Thyroid gland (tissue), 4 donors: ENCODE measurements at places on chromosomes 11 and 22. TPM values are rescaled to one million over a fixed set of nuclear protein-coding genes. Genes with fewer than 3 reads are reported as not detected.
A peak's percentile ranks its signal among the peaks of the same experiment; 100 is the strongest.

GRCh38 chr11:32121012-32121411 lies 30.1 kb downstream of the RCN1 start:
- no peak for DNase-seq

- no peak for DNase-seq
Measured at GRCh38 chr11:83655976-83656375, 369.8 kb upstream of the CCDC90B start.

GRCh38 chr11:41954034-41954433 lies 494.6 kb upstream of the LRRC4C start:
- no peak for DNase-seq

DNA sequence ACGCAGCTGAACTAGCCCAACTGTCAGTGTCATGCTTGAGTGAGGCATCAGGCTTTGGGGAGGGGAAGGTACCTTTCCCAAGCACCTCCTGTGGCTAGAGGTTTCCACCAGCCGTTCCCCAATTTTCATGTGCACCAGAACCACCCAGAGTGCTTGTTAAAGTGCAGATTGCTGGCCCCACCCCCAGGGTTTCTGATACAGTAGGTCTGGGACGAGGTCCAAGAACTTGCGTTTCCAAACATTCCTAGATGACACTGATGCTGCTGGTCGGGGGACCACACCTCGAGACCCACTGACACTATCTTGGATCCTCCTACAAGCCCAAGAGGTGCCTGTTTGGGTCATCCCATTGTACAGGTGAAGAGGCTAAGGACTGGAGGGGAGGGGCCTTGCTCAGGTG lies 59.8 kb downstream of the PDE2A start:
- no peak for DNase-seq

GRCh38 chr11:20719821-20720220 lies 50.4 kb downstream of the NELL1 start:
- no peak for DNase-seq

DNA sequence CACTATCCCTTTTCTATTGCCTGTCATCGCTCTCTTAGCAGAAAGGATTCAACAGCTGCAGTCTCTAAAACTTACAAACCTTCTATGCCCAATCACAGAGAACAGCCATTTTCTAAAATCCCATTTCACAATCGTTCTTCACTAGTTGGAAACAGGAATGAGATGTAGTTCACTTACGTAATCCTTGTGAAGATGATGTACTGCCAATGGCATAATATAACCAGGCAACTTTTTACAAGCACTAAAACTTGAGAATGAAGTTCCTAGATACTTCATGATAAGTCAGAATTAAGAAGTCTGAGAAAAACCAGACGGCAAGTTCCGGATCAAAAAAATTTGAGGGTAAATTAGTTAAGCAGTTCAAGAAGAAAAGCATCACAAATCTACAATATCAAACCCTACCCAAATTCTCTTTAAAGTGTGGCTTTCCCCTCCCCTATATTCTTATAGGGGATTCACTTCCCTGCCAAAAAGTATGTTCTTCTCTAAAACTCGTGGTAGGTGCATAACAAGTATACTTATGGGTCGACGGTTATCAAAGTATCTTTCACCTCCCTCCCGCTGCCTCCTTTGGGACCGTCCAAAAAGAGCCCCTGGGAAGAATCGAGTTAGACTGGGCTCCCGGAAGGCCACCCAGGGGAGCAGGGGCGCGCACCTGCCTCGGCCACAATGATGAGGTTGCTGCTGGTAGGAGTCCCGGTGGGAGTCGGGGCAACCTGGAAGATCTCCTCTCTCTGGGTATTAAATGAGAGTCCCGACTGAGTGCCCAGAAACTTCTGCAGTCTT lies 666 bp downstream of the MSANTD4 start:
- no peak for DNase-seq

GRCh38 chr11:8997451-8997850 lies 6.3 kb downstream of the NRIP3 start:
- DNase-seq, result no peak

- no peak for DNase-seq
Measured at GRCh38 chr11:107898270-107898669, 30.0 kb upstream of the RAB39A start.

- DNase-seq, result no peak
Measured at GRCh38 chr11:129248618-129249017, 56.5 kb upstream of the ARHGAP32 start.

DNA sequence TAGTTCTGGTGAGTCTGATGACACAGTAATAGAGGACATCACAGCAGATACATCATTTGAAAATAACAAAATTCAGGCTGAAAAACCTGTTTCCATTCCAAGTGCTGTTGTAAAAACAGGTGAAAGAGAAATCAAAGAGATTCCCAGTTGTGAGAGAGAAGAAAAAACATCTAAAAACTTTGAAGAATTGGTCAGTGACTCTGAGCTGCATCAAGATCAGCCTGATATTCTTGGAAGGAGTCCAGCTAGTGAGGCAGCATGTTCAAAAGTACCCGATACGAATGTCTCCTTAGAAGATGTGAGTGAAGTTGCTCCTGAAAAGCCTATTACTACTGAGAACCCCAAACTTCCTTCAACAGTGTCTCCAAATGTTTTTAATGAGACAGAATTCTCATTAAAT lies 38.7 kb downstream of the RTN3 start:
- DNase-seq, result no peak

GRCh38 chr22:22360014-22360413 lies 115.4 kb downstream of the VPREB1 start:
- no peak for DNase-seq

DNA sequence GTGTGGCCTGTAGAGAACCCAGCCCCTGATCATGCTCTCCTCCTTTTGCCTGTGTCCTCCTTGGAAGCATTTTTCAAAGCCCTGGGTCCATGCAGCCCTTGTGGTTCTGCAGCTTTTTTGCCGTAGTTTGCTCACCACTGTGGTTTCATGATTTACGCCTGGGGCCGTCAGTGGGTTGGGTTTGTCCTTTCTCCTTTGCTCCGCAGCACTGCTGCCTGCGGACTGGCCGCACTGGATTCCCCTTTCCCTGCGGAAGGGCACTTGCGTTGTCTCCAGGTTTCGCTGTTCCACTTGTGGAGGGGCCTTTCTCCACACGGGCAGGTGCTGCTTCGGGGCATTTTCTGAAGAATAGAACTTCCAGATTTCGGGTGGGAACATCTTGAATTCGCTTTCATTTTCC lies 1260.9 kb downstream of the BRD1 start:
- DNase-seq, result no peak

DNA sequence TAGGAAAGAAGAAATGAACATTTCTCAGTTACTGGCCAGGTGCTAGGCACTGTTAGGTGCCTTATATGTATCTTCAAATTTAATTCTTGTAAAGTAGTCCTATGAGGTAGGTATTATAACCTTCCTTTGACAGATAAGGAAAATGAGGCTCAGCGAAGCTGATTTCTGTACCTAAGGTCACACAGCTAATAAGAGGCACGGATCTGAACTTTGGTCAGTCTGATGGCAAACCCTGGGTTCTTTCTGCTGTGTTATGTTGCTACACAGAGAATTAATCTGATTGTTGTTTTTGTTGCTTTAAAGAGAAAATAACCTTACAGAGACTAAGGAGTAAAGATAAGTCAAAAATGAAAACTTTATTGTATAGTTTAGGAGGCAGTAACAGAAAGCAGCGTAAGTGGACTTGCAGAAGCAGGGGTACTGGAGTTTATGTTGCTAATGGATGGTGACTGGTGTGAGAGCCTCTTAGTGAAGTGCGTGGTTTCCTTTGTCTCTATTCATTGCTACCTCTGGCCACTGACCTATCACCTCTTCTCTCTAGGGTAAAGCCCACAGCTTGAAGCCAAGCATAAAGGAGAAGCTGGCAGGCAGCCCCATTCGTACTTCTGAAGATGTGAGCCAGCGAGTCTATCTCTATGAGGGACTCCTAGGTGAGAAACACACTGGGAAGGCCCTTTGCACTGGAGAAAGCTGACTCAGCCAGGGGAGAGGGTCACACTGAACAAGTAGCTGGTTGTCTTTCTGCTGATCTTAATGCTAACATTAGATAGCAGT lies 38.3 kb downstream of the MADD start:
- peak; percentile 61 for DNase-seq

DNA sequence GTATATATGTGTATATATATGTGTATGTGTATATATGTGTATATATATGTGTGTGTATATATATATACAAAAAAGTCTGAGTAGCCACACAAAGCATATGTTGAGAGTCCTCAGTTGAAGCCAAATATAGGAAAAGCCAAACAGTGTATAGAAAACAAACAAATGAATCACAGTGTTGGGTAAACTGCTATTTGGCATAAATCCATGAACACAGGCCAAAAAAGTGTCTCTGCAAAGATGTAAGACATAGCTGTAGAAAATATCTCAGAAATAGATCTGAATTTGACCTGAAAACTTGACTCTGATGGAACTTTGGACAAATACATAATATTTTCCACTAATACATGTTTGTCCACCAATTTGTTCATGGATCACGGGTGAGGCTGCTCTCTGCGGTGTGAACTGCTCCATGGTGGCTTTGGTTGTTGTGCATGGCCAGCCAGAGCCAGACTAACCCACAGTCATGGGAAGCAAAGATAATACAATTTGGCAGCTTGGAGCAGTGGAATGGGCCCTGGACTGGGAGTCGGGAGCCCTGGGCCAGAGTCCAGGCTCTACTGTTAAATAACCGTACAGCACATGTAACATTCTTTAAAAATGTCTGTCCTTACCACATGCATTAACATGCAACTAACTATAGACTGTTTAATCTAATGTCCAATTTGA lies 76.9 kb upstream of the EED start:
- DNase-seq, result no peak

- DNase-seq, result no peak
Measured at GRCh38 chr11:64877390-64878222, 815 bp downstream of the EHD1 start.

DNA sequence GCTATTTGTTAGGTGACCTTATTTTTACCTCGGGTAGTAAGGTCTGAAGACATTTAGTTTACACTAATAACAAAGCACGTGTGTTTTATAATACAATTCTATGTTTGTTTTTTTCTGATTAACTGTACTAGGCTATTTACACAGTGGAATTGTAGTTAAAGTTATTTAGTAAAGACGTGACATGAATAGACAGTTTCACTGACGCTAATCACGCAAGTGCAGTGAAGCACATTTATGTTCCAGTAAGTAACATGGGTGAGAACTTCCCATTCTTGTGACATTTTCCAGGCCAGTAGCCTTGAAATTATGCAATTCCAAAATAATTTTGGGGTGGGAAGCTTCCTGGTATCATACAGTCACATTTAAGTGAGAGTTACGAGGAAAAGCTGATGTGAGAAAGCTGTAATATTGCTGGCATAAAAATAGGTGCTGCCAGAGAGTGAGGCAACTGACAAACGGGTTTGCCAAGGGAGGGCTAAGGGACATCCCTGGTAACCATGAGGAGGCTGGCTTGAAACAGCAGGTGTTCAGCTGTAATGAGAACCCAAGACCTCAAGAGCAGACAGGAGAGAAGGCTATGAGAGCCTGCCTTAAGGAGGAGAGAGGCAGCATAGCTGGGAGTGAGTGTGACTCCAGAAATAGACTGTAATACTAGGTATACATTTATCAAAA lies 378.8 kb downstream of the DCDC1 start:
- no peak for DNase-seq

DNA sequence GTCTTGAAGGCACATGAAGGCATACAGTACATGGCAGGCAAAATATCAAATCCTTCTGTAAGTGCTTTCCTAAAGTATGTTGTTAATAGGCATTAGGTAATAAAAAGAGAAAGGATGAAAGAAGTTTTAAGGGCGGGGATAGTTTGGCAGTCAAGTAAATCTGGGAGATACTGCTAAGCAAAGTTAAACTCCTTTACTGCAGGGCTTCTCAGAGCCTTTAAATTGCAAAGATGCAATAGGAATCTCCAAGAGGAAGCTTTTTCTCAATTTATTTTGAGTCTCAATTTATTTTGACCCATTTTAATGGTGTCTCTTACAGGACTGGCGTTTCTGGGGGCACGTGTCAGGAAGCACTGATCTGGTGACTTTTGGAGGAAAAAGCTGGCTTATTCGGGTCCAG lies 12.8 kb upstream of the PHF21A start:
- no peak for DNase-seq

- no peak for DNase-seq
Measured at GRCh38 chr11:17933708-17934107, 79.1 kb downstream of the SERGEF start.

- DNase-seq, result no peak
Measured at GRCh38 chr11:31763296-31763695, 47.8 kb downstream of the PAX6 start.

GRCh38 chr11:125085301-125086081 lies 22.4 kb downstream of the SLC37A2 start:
- DNase-seq, result no peak

GRCh38 chr22:17775781-17776465 lies 1.7 kb upstream of the BID start:
- DNase-seq, result no peak

- no peak for DNase-seq
Measured at GRCh38 chr22:49979587-49980264, 19.2 kb downstream of the PIM3 start.

DNA sequence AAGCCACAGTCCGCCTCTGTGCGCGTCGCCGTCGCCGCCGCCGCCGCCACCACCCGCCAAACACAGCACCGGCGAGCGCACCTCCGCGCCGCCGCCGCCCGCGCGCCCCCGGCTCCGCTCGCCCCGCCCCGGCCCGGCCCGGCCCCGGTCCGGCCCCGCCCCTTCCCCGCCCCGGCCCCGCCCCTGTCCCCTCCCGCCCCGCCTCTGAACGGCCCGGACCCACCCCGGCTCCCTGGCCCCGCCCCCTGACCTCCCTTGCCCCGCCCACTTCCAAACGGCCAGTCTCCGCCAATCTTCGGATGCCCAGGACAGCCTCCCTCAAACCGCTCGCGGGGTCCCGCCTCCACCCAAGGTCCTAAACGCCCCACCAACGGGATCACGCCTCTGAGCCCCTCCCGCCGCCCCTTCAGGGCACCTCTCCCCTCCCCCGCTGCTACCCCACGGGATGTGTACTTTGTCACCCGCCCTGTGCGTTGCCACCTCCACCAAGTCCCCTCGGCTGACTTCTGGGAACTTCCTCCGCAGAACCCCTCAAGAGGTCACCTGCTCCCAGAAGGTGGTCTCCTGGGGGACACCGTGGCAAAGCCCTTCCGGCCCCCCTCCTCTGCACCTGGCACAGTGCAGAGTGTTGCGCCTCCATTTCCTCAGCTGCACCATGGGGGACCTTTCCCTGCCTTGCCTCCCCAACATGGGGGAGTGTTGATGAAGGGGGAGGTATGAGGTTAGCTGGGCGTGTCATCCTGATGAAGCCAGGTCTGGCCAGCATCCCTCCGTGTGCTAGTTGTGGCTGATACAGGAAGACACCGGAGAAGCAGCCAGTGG lies at the start of gene KIAA0930:
Gene KIAA0930, minus strand, starts transcription at position 85 of the 822 bp plus-strand sequence. CDS start 191 bp downstream, outside the sequence.
- peak; percentile 67 for DNase-seq

NEFH gene
- 0.33 TPM for total RNA-seq

C11orf42 gene
- not detected for total RNA-seq

OR52I2 gene
- total RNA-seq, result not detected

SCN2B gene
- 0.13 TPM for total RNA-seq

TMEM126A gene
- 31.7 TPM for total RNA-seq

CALCA gene
- 970 TPM for total RNA-seq

SCGB2A2 gene
- total RNA-seq, result not detected

CELF1 gene
- 144 TPM for total RNA-seq

OR8A1 gene
- not detected for total RNA-seq

SPON1 gene
- total RNA-seq, result 9.5 TPM

H19 gene
- 68.7 TPM for total RNA-seq

PLAAT4 gene
- 53.6 TPM for total RNA-seq

PTGDR2 gene
- not detected for total RNA-seq

TPH1 gene
- 0.13 TPM for total RNA-seq

OR52I1 gene
- total RNA-seq, result not detected

OR52N4 gene
- total RNA-seq, result 0.83 TPM

ZNF280B gene
- total RNA-seq, result 2.7 TPM

MTA2 gene
- 67.5 TPM for total RNA-seq

MMP8 gene
- 0.45 TPM for total RNA-seq

CLDN5 gene
- total RNA-seq, result 71.8 TPM

TRIM49 gene
- not detected for total RNA-seq
